ENCODE measurements at places on chromosomes 11 and 22.

DNA sequence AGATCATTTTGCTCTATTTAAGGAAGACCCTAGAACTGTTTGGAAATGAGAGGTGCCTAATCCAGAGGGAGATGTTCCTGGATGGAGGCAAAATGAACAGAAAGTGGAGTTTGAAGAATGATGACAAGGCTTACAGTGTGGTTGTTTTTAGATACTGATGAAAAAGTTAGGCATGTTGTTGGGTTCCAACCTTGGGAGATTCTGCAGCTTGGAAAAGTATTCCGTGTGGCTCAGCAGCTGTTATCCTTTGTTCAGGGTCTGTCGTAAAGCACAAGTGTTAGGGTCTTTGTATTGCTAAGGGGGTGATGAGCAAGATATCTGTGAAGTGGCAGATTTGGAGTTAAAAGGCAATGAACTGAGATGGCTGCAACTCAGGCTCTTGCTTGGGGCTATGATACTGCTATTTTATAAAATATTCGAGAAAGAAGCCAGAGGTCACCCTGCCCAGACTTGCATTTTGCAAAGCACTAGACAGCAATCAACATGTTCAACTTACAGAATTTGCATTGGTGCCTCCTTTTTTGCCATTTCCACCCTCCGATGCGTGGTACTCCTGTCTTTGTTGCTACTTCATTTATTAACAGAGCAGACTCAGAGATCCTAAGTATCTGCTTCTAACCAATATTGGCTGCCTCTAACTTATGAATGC, 45.3 kb upstream of the POGLUT3 start:
- no peak for DNase-seq

DNA sequence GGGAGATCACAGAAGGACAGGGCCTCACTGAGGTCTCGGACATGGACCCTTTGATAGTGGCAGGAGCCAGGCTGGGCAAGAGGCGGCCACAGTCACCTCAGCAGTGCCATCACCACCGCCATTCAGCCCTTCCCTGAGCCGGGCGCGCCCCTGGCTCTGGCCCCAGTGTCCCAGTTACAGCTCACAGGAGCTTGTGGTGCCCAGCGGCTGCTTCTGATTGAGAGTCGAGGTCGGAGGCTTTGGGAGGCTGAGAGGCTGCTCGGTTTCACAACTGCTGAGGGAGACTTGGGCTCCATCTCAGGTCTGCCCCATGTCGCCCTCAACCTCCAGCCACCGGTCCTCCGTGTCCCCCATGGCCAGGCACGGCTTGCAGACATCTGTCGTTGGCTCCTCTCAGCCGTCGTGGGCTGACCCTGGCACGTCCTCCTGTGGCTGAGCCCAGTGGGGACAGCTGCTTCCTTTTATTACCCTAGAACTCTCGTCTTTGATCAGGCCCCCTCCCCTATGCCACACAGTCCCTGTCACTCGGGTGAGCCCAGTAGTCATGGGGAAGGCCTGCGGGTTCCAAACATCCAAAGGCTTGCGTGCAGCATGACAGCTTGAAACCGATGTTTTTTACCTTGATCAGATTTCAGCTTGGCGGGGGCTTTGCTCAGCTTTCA, 28.4 kb upstream of the PPP6R3 start:
- no peak for DNase-seq

- no peak for DNase-seq
These were observed 59.2 kb upstream of the CD5 start for GRCh38 chr11:61042961-61043540.

- no peak for DNase-seq
These were observed 4.4 kb downstream of the NAALADL1 start for GRCh38 chr11:65053827-65054508.

DNA sequence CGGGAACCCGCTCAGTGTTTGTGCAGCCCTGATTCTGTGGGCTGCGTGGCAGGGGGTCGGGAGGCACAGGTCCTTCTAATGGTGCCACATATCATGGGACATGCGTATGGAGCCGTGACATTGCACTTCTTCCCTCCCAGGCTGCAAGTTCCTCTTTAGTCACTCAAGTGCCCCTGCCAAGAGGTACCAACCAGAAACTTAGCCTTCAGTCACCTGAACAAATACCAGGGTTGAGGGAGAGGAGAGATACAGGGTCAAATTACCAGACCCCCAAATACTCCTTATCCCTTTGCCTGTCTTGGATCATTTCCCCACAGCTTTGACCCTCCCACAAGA, 209.1 kb downstream of the BUD13 start:
- no peak for DNase-seq

GRCh38 chr11:121328176-121328966, 35.8 kb downstream of the SC5D start:
- no peak for DNase-seq

DNA sequence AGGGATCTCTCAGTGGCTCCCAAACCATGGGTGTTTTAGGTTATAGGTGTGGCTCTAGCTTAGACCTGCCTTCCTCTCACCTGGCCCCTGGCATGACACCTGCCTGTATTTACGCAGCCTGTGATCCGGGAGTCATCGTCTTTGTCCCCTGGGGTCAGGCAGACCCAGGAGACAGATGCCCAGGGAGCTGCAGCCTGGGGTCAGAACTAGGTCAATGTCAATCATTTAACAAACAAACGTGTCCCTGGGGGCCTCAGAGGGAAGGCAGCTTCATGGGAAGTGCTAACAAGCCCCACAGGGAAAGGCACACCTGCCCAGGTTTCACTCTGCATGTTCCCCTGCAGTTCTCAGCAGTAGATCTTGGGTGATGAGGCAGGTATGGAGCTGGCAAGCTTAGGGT, 12.0 kb downstream of the BACE1-AS start:
- DNase-seq, result no peak

GRCh38 chr22:21937041-21937820, 15.4 kb downstream of the PPM1F start:
- no peak for DNase-seq

DNA sequence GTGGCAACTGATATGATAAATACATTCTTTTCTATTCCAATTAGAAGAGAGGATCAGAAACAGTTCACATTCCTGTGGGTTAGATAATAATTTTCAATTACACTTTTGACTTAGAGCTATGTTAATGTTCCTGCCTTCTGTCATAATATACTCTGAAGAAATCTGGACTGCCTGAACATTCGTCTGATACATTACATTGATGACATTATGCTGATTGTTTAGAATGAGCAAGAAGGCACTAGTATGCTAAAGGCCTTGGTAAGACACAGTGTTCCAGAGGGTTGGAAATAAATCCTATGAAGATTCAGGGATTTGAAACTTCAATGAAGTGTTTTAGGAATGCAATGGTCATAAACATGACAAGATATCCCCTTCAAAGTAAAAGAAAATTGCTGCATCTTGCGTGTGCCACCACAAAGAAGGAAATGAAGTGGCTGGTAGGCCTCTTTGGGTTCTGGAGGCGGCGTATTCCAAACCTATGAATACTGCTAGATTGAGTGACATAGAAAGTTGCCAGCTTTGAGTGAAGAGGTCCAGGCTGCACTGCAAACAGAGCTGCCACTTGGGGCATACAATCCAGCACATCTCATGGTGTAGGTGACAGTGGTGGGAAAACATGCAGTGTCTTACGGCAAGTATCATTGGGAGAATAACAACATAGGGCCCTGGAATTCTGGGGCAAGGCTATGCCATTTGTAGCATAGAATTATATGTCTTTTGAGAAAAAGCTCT, 21.2 kb upstream of the PDE3B start:
- DNase-seq, result no peak

DNA sequence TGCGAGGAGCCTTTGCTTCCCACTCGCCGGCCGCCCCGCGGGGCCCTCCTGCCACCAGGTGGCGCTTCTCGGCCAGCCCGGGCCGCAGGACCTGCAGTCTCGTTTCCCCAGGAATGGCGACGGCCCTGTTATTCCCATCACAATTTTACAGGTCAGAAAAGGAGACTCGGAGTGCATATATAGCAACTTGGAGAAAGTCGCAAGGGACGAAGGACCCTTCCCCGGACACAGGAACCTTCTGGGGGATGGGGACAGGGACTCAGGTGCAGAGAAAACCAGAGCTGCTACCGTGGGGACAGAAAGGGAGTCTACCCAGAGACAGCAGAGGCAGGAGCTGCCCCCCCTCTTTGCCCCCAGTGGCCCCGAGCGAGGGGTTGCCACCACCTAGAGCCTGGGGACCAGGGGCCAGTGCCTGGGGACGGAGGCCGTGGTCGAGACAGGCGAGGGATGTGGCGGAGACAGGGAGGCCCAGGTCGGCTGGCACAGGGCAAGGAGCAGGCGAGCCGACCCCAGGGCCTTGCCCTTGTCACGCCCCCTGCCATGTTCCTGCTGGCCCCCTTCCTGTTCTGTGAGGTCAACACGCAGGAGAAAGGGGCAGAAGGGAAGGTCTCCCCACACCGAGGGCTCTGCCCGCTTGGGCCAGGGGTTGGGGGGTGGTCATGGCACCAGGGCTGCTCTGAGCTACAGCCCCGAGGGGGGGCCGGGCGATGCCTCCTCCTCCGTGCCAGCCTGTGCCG, 3.5 kb upstream of the KRTAP5-6 start:
- peak; percentile 73 for DNase-seq

DNA sequence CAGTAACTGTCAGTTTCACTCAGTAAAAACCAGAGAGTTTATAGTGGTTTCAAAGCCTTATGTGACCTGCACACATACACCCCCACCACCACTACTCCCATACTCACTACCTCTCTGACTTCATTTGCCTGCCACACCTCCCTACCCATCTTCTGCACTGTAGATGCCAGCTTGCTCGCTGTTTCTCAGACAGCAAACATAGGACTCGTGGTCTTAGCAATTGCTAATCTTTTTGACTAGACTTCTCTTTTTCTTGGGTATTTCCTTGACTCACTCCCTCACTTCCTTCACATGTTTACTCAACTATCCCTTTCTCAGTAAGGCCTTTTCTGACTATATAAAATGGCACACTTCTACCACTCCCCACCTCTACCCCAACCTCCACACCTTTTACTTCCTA, 27.8 kb downstream of the CEP295 start:
- DNase-seq, result no peak

DNA sequence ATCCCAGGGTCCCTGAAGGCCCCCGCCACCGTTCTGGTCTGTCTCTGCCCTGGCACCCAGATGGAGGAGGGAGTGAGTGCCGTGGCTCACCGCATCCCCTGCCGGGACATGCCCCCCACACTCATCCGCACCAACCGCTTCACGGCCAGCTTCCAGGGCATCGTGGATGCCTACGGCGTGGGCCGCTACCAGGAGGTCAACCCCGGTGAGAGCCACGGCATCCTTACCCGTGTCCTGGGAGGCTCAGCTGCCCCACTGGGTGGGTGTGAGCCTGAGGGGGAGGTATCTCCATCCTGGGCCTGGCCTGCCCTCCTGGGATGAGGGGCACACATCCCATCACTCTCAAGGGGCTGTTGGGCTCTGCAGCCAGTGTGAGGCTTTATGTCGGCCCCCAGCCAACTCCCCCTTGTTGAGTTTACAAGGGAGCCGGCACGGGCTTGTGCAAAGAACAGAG, 6.1 kb downstream of the TCIRG1 start:
- no peak for DNase-seq

- DNase-seq, result no peak
These were observed 166.2 kb downstream of the OPCML start for GRCh38 chr11:133366147-133366546.

- DNase-seq, result no peak
These were observed 77.9 kb downstream of the CWC15 start for GRCh38 chr11:94895451-94895850.

DNA sequence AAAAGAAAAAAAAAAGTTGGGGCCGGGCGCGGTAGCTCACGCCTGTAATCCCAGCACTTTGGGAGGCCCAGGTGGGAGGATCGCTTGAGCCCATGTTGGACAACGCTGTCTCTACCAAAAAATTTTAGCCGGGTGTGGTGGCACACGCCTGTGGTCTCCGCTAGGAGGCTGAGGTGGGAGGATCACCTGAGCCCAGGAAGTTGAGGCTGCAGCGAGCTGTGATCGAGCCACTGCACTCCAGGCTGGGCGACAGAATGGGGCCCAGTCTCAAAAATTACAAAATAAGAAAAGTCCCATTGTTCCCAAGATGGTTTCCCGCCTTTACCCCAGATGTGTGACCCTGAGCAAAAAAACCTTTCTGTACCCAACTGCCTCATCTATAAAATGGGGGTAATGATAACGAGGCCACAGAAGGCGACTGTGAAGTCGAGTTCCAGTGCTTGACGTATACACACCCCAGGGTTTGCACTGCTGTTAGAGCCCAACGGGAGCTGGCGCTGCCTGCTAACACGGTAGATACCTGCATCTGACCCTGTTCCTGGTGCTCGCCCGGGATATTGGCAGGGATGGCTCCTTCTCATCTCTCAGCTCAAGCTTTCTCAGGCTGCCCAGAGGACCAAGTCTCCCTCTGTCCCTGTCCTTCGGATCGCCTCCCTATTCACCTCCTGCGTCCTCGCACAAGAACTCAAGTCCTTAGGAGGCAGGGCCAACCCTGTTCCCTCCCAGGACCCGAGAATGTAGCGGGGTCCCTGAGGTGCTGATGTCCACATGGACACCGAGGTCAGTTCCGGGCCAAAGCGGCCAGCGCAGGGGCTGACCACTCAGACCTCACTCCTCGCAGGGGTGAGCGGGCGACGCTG, 1.1 kb upstream of the RPLP2 start:
- no peak for DNase-seq

GRCh38 chr11:87125257-87125656, 87.5 kb downstream of the TMEM135 start:
- no peak for DNase-seq

GRCh38 chr11:7525424-7525823, 11.6 kb downstream of the PPFIBP2 start:
- DNase-seq, result no peak

DNA sequence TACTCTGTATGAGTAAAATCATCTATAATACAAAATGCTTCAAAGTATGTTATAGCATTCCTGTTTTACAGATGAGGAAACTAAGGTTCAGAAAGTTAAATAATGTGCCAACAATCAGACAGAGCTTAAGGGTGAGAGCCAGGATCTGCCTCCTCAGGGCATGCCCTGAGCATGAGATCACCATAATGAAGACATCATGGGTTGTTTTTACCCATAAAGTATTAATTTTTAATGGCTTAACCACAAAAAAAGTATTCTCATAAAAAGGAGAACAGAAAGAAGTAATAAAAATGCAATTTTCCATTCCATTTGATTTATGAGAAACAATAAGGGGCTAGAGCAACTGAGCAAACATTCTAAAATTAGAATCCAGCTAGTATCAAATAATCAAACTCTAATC, 534.3 kb upstream of the ARHGAP42 start:
- no peak for DNase-seq

GRCh38 chr11:117839380-117839881, 14.9 kb upstream of the FXYD2 start:
- no peak for DNase-seq

GRCh38 chr11:72483412-72484186, 49.3 kb upstream of the CLPB start:
- no peak for DNase-seq

- no peak for DNase-seq
These were observed 106.2 kb downstream of the ETS1 start for GRCh38 chr11:128481135-128481534.

DNA sequence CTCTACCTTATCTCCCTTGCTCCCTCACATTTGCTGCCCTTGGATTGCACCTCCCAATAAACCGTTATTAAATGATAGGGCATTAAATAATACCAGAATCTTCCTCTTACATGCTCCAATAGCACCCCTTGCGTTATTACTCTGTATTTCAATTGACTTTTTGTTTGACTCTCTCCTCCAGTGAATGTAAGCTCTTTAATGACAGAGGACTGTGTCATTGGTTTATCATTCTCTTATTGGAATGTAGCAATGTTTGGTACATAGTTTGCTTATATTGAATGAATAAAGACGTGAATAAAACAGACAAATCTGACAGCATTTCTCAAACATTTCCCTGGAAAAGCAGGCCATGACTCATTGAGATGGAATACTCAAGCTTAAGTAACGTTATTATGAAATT, 8.7 kb upstream of the MPEG1 start:
- DNase-seq, result no peak
